ENCODE measurements at places on chromosomes 12 and 14. TPM values are rescaled to one million over a fixed set of nuclear protein-coding genes. Genes with fewer than 3 reads are reported as not detected.

BIN2 gene
- total RNA-seq = 1.7 TPM

RTL1 gene
- not detected for total RNA-seq

TAS2R19 gene
- total RNA-seq = 1.4 TPM

CD4 gene
- 16.2 TPM for total RNA-seq

DIO3 gene
- total RNA-seq = 1.3 TPM

MAP3K9 gene
- total RNA-seq = 1.5 TPM

AGAP2 gene
- 2.5 TPM for total RNA-seq

NPFF gene
- not detected for total RNA-seq

CBX5 gene
- 39.2 TPM for total RNA-seq

REC8 gene
- 4.6 TPM for total RNA-seq

CD27 gene
- 0.66 TPM for total RNA-seq

KLRC2 gene
- total RNA-seq = 0.42 TPM

CACNA1C gene
- total RNA-seq = 50.3 TPM

VDR gene
- 2.5 TPM for total RNA-seq

ZFHX2 gene
- 1.2 TPM for total RNA-seq

ABHD12B gene
- total RNA-seq = not detected

GALNT4 gene
- 5.0 TPM for total RNA-seq

OR6C6 gene
- not detected for total RNA-seq

TCL1B gene
- not detected for total RNA-seq

DPPA3 gene
- not detected for total RNA-seq

SAMD15 gene
- 0.50 TPM for total RNA-seq

KRT79 gene
- not detected for total RNA-seq

DEPDC4 gene
- total RNA-seq = not detected

SERPINA4 gene
- total RNA-seq = not detected

BATF gene
- 5.4 TPM for total RNA-seq

RERGL gene
- 2.6 TPM for total RNA-seq

CD9 gene
- 349 TPM for total RNA-seq

CCDC60 gene
- total RNA-seq = not detected

ULK1 gene
- total RNA-seq = 29.0 TPM

SIX6 gene
- not detected for total RNA-seq

ISM2 gene
- 0.33 TPM for total RNA-seq

MANSC4 gene
- not detected for total RNA-seq

HSPB8 gene
- total RNA-seq = 416 TPM

STRAP gene
- 73.4 TPM for total RNA-seq

LALBA gene
- total RNA-seq = not detected

ASCL1 gene
- not detected for total RNA-seq

PTPRB gene
- 34.5 TPM for total RNA-seq

LPAR5 gene
- 1.7 TPM for total RNA-seq

SLCO1A2 gene
- total RNA-seq = not detected

YY1 gene
- total RNA-seq = 83.4 TPM

MMP17 gene
- 5.8 TPM for total RNA-seq

P2RX2 gene
- total RNA-seq = 3.8 TPM

MLH3 gene
- total RNA-seq = 40.7 TPM

KRT77 gene
- total RNA-seq = not detected

SLC10A1 gene
- not detected for total RNA-seq

GARIN6 gene
- not detected for total RNA-seq

RNASE3 gene
- not detected for total RNA-seq

RNASE4 gene
- 107 TPM for total RNA-seq

B4GALNT3 gene
- total RNA-seq = 0.71 TPM

DLGAP5 gene
- total RNA-seq = 0.69 TPM

KRT82 gene
- total RNA-seq = not detected

NFATC4 gene
- total RNA-seq = 38.8 TPM

FLRT2 gene
- total RNA-seq = 2.5 TPM

RBMS2 gene
- 32.3 TPM for total RNA-seq

NOVA1 gene
- 13.2 TPM for total RNA-seq

SMAGP gene
- total RNA-seq = 4.3 TPM

TM7SF3 gene
- total RNA-seq = 31.8 TPM

FZD10 gene
- 0.97 TPM for total RNA-seq

RNASE2 gene
- not detected for total RNA-seq

All from esophagus muscularis mucosa (tissue), 4 donors.